Activated CD4-positive, alpha-beta T cell treated with anti-CD3 and anti-CD28 coated beads, Interleukin-2, amount 50 U/mL, for 1 hour (primary cell): ENCODE measurements at places on chromosomes 12 and 14.

- peak; percentile 67 for DNase-seq
These were observed at the start of gene ITGB7 for GRCh38 chr12:53207042-53207441. Gene ITGB7, minus strand, starts transcription at chr12:53207251. Its CDS starts 6,808 bp downstream, at chr12:53200443.

DNA sequence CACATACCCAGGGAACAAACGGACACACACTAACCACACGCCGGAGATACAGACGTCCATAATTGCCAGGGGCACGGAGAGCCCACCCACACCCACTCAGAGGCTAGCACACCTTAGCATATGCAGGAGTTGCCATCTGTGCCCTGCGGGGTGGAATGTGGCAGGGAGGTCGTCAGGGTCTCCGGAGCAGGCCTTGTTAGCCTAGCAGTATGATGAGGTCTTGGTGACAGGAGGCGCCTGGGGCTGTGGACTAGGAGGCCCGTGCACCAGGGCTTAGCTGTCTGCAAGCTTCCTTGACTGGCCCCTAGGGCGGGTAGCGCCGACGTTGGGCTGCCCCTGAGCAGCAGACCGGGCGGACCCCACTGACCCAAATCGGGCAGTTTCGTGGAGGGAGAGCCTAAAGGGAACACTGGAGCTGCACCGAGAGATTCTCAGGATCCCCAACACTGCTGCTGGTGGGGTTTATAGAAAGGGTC, 10.0 kb downstream of the STAC3 start:
- no peak for DNase-seq

- DNase-seq: no peak
These were observed 45.8 kb downstream of the AP5M1 start for GRCh38 chr14:57314396-57315089.

- no peak for DNase-seq
These were observed 81.0 kb upstream of the SCAF11 start for GRCh38 chr12:46071335-46071734.

- DNase-seq: no peak
These were observed 14.0 kb upstream of the PCNX1 start for GRCh38 chr14:70893062-70893845.

DNA sequence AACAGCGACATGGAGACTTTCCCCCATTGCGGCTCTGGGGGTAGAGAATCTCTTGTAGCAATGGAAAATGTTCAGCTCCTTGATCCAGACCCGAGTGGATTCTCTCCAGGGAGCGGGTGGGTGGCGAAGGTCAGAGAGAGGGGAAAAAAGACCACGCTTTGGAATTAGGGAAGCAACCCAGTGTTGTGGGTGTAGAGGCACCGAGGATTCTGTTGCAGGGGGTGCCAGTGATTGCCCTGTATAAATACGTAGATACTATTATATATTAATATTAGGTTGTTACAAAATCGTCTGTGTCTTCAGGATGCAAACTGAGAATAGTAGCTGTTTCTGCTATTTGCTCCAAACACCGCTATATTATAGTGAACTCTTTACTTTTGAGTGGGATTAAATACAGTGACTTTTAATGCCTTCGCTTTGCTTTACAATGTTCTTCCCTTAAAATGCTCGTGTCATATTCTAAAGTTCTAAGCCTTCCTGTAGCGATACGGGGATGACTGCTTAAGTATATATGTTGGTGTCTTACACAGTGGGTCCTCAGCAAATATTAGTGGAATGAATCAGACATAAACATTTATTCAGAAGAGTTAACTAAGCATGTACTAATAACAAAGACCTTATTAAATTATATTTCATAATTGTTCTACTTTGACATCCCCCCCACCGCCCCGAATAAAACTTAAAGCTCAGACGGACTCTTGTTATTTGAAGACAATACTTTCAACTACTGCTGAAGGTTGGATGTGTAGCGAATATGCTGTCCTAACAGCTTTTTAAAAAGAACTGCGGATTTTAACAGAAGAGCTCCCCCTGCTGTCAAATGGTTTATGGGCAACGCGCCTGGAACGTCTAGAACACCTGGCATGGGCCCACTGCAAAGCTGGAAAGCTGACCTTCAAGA, 136.4 kb upstream of the KRAS start:
- DNase-seq: peak; percentile 72

DNA sequence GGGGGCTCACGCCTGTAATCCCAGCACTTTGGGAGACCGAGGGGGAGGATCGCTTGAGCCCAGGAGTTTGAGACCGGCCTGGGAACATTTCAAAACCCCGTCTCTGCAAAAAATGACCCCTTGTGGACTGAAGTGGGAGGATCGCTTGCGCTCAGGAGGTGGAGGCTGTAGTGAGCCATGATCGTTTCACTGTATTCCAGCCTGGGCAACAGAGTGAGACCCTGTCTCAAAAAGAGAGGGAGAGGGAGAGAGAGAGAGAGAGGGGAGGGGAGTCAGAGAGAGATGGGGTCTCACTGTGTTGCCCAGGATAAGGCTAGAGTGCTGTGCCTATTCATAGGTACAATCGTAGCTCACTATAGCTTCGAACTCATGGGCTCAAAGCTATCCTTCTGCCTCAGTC, 2.8 kb downstream of the FGD4 start:
- DNase-seq: no peak

GRCh38 chr12:58564721-58565120, 355.6 kb downstream of the LRIG3 start:
- no peak for DNase-seq

DNA sequence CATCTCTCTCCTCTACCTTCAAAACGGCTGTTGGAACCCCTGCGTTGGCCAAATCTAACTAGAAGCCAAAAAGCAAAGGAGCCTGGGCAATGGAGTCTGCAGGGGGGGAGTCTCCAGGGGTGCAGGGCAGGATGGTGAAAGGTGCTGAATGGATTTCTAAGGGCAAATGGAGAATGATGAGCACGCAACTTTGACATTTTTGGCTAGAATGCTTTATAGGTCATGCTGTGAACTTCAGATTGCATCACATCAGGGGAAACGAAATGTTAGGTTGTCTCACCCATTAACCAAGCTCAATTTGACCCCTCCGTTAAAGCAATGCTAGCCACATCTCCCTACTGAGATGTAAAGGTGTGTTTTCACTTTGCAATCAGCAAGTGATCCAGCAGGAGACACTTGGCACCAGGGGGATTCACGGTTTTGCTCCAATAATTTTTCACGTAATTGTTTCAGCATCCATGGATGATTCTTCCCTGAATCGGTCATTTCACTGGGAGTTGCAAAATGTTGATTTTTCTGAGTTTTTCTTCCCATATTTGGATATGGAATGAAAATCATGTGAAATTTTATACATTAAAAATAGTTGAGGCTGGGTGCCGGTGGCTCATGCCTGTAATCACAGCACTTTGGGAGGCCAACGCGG, 78.0 kb upstream of the MDM1 start:
- no peak for DNase-seq

GRCh38 chr14:95039259-95039992, 117.9 kb downstream of the DICER1 start:
- no peak for DNase-seq

DNA sequence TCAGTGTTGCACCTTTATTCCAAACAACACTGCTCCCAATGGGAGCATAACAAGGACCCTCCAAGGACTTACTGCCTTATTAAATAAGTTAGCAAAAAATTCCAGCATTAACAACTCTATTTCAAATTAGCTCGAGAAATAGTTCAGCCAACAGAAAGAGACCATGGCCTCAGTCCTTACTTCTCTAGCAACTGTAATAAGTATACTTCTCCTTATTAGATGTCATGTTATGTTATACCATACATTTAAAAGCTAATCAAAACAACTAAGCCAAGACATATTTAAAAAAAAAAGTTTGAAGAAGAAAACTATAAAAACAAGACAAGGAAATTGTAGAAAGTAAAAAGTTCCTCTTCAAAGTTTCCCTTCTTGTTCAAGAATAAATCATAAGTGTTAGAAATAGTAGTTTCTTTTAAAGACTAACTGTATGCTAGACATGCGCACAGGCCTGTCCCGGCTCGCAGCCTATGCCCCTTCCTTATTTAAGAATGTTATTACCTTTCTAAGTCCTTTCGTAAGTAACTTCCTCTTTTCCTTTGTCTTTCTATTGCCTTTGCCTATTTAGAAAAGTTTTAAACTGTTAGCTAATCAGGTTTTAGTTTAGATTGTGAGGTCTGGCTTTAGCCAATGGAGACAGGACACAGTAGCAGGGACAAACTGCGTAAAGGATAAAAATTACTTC, 68.6 kb downstream of the RESF1 start:
- DNase-seq: no peak
